GM23338 (cell line): ENCODE measurements at places on chromosomes 11 and 22.

- no peaks in the 10 kb centered on the region for H3K27me3 ChIP-seq
- peaks cover 8% of the 10 kb centered on the region for H3K4me1 ChIP-seq
- peak; percentile 75 for DNase-seq
- H3K27ac ChIP-seq, result peak overlapping the region; percentile 68
- no peak overlapping the region for H3K4me3 ChIP-seq
These were observed 203.5 kb upstream of the MTNR1B start for GRCh38 chr11:92765965-92766371.

DNA sequence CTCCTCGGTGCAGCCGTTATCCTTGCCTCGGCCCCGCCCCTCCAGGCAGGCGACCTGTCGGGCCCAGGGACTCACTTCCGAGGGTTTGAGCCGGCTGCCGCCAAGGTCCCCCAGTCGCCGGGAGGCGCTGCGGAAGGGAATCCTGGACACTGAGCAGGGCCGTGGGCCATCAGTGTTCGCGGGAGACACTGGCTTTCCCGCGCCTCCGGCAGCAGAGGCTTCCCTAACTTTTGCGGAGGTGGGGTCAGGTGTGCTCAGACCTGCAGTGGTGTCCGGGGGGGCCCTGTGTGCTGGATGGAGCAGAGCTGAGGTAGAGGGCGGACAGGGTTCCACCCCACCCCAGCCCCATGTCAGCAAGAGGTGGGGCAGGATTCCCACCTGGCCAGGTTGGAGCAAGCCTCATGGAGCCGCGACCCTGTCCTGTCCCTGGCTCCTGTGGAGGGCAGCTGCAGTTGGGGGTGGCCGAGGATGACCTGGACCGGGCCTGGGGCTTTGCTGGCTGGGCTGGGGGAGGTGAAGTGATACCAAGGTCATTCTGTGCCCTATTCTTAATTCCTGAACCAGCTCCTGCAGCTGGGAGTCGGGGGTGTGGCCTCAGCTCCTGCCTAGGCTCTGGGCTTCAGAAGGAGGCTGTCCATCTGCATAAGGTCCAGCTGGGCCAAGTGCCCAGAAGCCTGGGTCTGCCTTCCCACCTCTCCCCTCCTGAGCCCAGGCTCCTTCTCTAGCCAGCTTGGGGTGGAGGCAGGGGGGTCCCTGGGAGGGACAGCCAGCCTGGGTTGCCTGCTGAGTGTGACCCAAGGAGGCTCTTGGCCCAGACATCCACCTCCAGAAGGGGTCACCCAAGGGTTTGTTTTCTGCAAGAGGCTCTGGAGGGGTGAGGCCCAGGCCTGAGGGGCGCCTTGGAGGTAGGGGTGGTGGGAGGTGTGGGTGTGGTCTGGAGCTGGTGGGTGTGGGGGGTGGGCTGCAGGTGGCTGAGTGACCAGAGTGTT lies 8.4 kb downstream of the TSPAN4 start:
- peak; percentile 73 for DNase-seq
- H3K4me3 ChIP-seq, result peak overlapping the region; percentile 89
- peaks cover 19% of the 10 kb centered on the region for H3K4me1 ChIP-seq
- H3K27me3 ChIP-seq, result no peaks in the 10 kb centered on the region

DNA sequence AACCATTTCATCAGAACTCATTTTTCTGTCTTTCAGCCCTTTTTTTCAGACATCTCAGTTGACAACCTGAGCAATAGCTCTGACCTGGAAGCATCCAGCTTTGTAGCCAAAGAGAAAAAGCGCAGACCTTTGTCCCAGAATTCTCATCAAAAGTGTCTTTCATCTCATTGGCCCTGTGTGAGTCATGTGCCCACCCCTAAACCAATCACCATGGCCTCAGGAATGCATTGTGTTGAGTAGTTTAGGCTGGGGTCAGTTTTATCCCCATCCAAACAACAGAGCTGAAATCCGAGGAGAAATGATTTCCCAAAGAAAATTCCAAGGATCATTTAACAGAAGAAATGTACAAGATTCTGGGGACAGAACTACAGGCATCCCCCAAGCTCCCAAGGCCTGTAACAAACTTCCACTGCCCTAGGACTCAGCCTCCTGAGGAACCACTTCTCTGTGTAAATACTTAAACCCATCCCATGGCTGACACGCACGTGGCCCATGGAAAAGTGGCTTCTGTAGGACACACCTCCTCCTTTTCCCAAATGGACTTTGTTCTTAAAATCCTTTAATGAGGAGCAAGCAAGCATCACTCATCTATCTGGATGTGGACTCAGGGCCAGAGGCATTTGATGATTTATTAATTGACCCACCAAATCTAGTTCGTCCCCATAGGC lies 429.0 kb downstream of the SOX6 start:
- no peaks in the 10 kb centered on the region for H3K27me3 ChIP-seq
- H3K4me1 ChIP-seq, result no peaks in the 10 kb centered on the region
- H3K4me3 ChIP-seq, result no peak overlapping the region
- no peaks in the 10 kb centered on the region for H3K36me3 ChIP-seq
- H3K27ac ChIP-seq, result no peak overlapping the region

- H3K36me3 ChIP-seq, result no peaks in the 10 kb centered on the region; the same call in 1 of the 2 replicates
- no peak for DNase-seq
- no peaks in the 10 kb centered on the region for H3K27me3 ChIP-seq
These were observed 71.0 kb downstream of the PAX6 start for GRCh38 chr11:31740131-31740530.

- peak; percentile 18 for DNase-seq
- H3K36me3 ChIP-seq, result no peaks in the 10 kb centered on the region
- no peak within 1 kb of the TSS for H3K27ac ChIP-seq
- no peaks in the 10 kb centered on the region for H3K4me1 ChIP-seq
- H3K4me3 ChIP-seq, result no peak within 1 kb of the TSS
These were observed at the start of gene OR10A2 for GRCh38 chr11:6862961-6863360. Gene OR10A2, plus strand, starts transcription at chr11:6863057. Its CDS starts 6,698 bp downstream, at chr11:6869755.

- no peaks in the 10 kb centered on the region for H3K27me3 ChIP-seq
- H3K4me3 ChIP-seq, result no peak overlapping the region
- no peak overlapping the region for H3K27ac ChIP-seq
- H3K36me3 ChIP-seq, result no peaks in the 10 kb centered on the region
These were observed 45.7 kb upstream of the TUB start for GRCh38 chr11:8035200-8035855.

GRCh38 chr11:45802531-45803317 lies 2.2 kb upstream of the SLC35C1 start:
- no peak for DNase-seq
- peaks cover 18% of the 10 kb centered on the region for H3K27me3 ChIP-seq
- peaks cover 3% of the 10 kb centered on the region; the same call in 1 of the 2 replicates for H3K4me1 ChIP-seq
- H3K4me3 ChIP-seq, result no peak overlapping the region
- no peak overlapping the region for H3K27ac ChIP-seq
- H3K36me3 ChIP-seq, result no peaks in the 10 kb centered on the region
